CD4-positive, alpha-beta T cell (primary cell): ENCODE measurements at places on chromosomes 4 and X.

DNA sequence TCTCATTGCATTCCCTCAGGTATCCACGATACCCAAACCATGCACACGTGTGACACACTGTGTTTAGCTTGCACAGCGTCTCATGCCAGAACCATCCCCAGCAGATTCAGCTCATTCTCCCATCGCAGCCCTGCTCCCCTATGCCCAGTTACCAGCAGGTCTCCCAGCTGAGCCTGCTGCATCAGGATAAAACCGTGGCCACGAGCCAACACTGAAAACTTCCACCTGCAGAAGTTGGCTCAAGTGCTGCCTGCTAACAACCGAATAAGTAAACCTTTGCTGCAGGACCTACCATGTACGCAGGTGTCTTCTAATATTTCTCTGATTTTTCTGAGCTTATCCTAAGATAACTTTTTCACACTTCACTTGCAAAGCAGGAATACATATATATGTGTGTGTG is 120.4 kb upstream of the STS start:
- no peak for DNase-seq

GRCh38 chr4:47876310-47876709 is 38.1 kb downstream of the NFXL1 start:
- DNase-seq, result no peak

- no peak for DNase-seq
Measured at GRCh38 chrX:5644776-5645175, 583.9 kb downstream of the NLGN4X start.

GRCh38 chr4:6562931-6563901 is 11.8 kb upstream of the MAN2B2 start:
- no peak for DNase-seq
